ENCODE measurements at places on chromosomes 3 and 15. TPM values are rescaled to one million over a fixed set of nuclear protein-coding genes. Genes with fewer than 3 reads are reported as not detected.

Gene ANKUB1
- total RNA-seq: not detected

Gene VILL
- 0.32 TPM for total RNA-seq

Gene GASK1A
- not detected for total RNA-seq

Gene VPS18
- 18.7 TPM for total RNA-seq

Gene USP13
- total RNA-seq: 10.2 TPM

Gene HDC
- total RNA-seq: 0.08 TPM

Gene PLA2G4D
- not detected for total RNA-seq

Gene GNAT1
- not detected for total RNA-seq

Gene LCTL
- not detected for total RNA-seq

Gene COL6A6
- not detected for total RNA-seq

Gene SMCO1
- not detected for total RNA-seq

Gene CRYGS
- total RNA-seq: 0.83 TPM

Gene UBA7
- 0.41 TPM for total RNA-seq

Gene ARGFX
- not detected for total RNA-seq

Gene CLDN18
- total RNA-seq: not detected

Gene DLEC1
- total RNA-seq: 0.05 TPM

Gene SLTM
- 67.5 TPM for total RNA-seq

Gene SKOR1
- 0.05 TPM for total RNA-seq

Gene ST8SIA2
- 0.23 TPM for total RNA-seq

Gene MCF2L2
- total RNA-seq: 0.24 TPM

Gene GOLGA8J
- total RNA-seq: 0.12 TPM

Gene RHOV
- 4.2 TPM for total RNA-seq

Gene CCDC54
- total RNA-seq: not detected

Gene CPNE9
- total RNA-seq: 0.17 TPM

Gene XCR1
- not detected for total RNA-seq

Gene CFAP100
- total RNA-seq: not detected
